ENCODE measurements at places on chromosomes 6 and 20. TPM values are rescaled to one million over a fixed set of nuclear protein-coding genes. Genes with fewer than 3 reads are reported as not detected.

The HLA-DPA1 gene
- 73.5 TPM for total RNA-seq

The C20orf202 gene
- total RNA-seq = 0.60 TPM

The FOXC1 gene
- total RNA-seq = 0.16 TPM

The TREM2 gene
- total RNA-seq = not detected

The SYNE1 gene
- total RNA-seq = 570 TPM

The PDYN gene
- not detected for total RNA-seq

The CD83 gene
- 64.3 TPM for total RNA-seq

The FNDC11 gene
- 0.25 TPM for total RNA-seq

The CTAGE9 gene
- total RNA-seq = not detected

The EPPIN gene
- total RNA-seq = not detected

The CRIP3 gene
- total RNA-seq = 3.6 TPM

The POPDC3 gene
- not detected for total RNA-seq

The IMPG1 gene
- total RNA-seq = not detected

The XKR7 gene
- not detected for total RNA-seq

GRCh38 chr20:24761220-24762065 lies 187.6 kb upstream of the CST7 start:
- no peak for DNase-seq

DNA sequence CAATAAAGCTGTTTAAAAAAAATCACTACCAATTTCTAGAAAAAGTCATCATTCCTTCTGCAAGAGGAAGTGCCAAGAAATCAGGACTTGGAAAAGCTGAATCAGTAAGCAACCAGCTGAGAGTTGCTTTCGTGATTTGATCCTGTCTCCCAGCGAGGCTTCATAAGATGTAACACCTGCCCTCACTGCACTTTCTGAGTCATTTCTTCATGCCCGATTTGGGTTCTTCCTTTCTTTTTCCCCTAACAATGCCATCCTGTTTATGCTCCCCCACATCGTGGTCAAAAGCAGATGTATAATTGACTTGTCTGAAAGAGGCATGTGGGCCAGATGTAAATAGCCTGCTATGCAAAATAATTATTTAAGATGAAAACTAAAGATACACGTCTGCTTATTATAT lies 52.1 kb downstream of the RIPOR2 start:
- peak; percentile 40 for DNase-seq

GRCh38 chr20:44970243-44970757 lies 4.0 kb downstream of the STK4 start:
- peak; percentile 69 for DNase-seq

GRCh38 chr6:51814418-51814817 lies 273.0 kb downstream of the PKHD1 start:
- DNase-seq = no peak

GRCh38 chr6:72699159-72699558 lies 77.3 kb downstream of the KCNQ5 start:
- DNase-seq = no peak

DNA sequence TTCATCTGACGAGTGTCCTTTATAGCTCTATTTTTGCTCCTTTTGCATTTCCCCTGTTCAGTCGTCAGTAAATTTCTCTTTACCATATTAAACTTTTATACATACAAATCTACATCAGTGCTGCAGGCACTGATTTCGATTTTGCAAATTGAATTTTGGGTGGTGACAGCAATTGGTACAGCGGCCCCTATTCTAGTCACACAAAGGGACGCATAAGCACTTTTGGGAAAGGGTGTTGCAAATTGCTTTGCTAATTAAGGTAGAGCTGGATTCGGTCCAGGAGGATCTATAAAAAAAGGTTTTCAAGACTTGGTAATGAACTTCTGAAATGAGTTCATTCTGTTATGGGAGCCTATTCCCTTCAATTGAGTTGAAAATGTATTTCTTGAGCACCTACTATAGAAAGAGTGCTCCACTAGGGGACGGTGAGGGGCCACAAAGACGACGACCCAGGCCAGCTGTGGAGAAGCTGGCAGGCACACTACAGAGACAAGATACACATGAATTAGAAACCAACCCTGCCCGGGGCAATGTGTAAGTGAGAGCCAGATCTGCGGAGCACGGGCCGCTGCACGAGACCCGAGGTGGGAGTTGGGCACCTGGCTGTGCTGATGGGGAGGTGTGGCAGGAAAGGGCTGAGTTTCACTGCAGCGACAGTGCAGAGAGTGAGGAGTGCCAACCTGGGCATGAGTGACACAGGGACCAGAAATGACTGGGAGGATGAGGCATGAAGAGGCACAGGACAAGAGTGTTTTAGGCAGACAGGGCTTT lies 5.4 kb downstream of the UQCC2 start:
- DNase-seq = no peak

GRCh38 chr6:32329141-32329540 lies 42.6 kb downstream of the TSBP1 start:
- no peak for DNase-seq

GRCh38 chr6:26598267-26598666 lies 1.5 kb downstream of the ABT1 start:
- no peak for DNase-seq

- no peak for DNase-seq
Observed at GRCh38 chr20:58240471-58240870, 12.0 kb upstream of the ANKRD60 start.

DNA sequence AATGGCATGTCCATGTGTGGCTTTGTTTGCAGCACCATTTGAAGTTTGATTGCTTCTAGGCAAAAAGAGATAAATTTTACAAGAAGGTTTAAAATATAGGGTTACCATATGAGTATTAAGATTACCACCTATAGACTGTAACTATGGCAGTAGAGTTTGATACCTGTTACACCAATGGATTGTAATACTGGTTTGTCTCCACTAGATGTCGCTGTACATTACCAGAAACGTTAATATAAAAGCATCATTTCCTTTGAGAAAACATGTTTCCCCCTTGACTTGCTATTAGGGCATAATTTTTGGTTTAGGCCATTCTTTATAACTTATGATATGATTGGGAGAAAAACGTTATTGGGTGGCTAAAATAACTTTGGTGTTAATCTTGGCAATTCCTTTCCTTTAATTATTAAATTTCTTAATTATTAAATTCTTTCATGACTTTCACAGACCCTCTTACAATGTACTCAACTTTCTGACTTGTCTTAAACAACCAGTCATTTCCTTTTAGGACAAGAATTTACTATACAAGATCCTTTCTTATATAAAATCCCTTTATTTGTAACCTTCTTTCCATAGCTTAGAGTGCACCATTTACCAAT lies 42.8 kb downstream of the HLA-DPB1 start:
- no peak for DNase-seq

DNA sequence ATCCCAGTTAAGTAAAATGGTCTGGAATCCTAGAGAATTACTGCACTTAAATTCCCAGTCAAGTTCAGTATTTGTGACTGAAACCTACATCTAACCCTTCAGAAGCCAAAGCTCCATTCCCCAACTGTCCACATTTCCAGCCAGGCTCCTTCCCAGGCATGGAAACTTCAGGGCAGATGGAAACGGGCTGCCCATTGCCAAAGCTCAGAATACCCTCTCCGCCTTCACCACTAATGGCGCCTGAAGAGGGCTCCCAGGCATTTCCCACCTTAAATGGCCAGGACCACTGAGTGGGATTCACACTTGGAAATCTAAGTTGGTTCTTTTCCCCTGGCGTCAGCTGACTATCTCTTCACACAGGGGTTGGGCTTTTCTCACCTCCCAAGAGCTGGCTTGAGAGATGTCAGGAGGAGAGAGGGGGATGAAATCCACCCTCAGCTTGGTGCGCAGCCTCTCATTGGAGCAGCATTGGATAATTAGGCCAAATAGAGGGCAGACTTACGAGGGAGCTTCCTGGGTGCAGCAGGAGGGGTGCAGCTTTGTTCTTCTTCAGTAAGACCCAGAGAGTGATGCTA lies 82.9 kb downstream of the ANKRD60 start:
- no peak for DNase-seq

GRCh38 chr6:141133346-141133745 lies 999.4 kb upstream of the GJE1 start:
- DNase-seq = no peak

DNA sequence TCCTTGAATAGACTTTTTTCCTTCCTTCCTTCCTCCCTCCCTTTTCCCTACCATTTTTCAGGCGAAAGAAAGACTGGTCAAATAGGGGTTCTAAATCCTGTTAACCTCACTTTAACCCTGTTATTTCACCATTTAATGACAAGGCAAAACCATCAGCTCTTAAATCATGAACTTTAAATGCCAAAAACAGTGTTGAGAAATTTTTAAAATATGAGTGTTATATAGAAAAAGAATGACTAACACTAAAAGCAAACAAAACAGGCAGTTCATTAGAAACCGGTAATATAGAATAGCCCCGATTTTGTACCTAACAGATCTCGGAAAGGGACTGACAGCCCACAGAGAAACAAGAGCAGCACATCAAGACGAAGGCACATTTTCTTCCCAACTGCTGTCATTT lies 57.4 kb upstream of the CEP85L start:
- DNase-seq = no peak

- DNase-seq = no peak
Observed at GRCh38 chr6:90695316-90695715, 108.4 kb upstream of the MAP3K7 start.

DNA sequence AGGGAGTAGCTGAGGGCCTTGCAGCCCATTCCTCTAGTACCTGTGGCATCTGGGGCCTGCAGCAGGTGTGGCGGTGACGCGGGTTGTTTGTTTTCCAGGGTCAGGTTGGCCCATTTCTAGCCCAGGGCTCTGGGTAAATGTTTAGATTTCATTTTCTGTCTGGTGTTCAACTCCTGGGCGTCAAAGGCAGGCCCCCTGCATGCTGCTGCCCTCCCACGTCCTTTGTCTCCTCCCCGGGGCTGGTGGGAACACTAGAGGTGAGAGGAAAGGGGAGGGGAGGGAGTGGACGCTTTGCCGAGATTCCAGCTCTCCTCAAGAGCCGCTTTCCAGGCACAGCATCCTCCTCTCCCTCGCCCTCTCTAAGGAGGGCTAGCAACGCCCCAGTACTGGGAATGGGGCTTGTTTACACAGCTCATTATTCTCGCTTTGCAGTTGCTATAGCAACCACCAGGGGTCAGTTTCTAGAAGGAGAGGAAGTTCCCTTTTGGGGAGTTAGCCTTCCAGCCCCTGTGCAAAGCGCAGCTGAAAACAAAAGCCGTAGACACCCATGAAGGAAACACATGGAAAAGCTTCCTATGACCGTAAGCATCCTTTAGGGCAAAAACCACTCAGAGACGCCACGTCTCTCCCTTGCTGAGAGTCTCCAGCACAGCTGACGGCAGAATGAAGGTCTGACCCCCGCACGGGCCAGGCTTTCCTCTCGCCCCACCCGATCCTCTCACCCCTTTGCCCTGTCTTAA lies 170.6 kb downstream of the LY86 start:
- DNase-seq = peak; percentile 48

- DNase-seq = no peak
Observed at GRCh38 chr6:154800338-154800737, 67.1 kb downstream of the SCAF8 start.

- no peak for DNase-seq
Observed at GRCh38 chr20:23622839-23623343, 14.9 kb downstream of the CST3 start.

DNA sequence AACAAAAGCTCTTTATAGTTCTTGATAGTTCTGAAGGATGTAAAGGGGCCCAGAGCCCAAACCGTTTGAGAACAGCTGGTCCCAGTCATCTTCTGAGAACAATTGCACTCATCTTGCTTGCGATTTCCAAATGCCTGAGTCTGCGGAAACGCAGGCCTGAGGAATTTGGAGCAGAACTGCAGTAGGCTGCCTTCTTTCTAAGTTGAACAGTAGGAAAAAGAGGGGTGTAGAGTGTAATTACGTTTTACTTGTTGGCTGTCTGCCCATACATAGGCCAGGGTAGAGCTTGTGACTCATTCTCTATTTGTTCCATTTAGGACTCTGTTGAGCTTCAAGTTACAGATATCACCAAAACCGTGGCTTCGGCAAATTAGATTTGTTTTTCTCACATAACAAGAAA lies 42.0 kb upstream of the KIF16B start:
- no peak for DNase-seq

DNA sequence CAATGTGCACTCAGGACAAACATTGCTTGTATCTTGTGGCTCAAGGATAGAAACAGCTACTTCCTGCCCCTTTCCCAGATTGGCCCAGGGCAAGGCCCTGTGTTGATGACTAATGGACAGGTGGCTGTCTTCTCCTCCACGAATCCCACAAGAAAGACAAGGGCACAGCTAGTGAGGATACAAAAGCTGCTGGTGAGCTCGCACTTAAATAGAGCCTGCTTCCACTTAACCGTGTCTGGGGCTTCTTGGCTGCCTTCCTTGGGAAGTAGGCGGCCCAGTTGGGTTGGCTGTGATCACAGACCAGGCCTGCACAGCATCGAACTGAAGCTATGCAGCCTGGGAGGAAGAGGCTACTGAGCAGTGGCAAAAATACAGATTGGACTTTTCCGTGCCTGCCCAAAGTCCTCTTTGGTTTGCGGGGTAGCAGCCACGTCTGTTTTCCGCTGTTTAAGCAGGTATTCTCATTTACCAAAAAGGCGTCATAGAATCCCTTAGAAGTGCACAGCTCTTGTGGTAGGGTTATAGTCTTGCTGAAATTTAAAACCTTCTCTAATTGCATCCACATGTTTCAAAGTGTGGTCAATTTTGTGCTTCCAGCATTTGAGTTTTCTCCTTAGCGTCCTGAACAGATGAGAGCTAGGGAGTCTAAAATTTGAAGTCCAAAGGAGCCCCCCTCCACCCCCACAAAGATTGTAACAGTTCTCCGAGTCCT lies 23.0 kb upstream of the NAA20 start:
- DNase-seq = no peak

All from natural killer cell (primary cell).